ENCODE measurements at places on chromosomes 1 and 21.

DNA sequence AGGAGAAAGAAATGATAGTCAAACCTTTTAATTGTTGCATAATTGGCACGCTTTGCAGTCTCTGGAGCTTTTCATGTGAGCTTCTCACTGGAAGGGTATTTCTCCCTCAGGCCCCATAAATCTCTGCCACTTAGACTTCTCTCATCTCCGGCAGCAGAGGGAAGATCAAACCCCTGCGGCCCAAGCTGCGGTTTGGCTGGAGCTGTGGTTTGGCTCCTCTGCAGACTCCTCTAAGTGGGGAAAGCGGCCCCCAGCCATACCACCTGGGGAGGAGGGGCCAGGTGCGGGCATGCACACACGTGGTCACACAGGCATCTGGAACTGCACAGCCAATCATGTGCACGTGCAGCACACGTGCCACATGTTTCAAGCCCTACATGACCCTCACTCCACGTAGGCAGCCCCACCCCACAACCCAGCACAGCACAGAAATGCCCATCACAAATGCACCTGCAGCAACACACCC lies 58.3 kb downstream of the UBE2T start:
- no peak for DNase-seq

DNA sequence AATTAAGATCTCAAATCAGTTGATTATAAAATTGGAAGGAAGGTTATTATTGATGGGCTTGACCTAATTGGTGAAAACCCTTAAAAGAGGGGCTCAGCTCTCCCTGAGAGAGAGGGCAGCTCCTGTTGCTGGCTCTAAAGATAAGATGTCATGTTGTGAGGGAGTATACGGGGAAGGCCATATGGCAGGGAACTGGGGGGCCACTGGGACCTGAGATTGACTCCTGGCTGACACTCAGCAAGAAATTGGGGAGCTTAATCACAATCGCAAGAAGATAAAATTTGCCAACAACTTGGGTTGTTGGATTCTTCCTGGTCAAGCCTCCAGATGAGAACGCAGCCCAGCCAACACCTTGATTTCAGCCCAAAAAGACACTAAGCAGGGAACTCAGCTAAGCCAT lies 69.7 kb upstream of the KCNJ6 start:
- DNase-seq: no peak

DNA sequence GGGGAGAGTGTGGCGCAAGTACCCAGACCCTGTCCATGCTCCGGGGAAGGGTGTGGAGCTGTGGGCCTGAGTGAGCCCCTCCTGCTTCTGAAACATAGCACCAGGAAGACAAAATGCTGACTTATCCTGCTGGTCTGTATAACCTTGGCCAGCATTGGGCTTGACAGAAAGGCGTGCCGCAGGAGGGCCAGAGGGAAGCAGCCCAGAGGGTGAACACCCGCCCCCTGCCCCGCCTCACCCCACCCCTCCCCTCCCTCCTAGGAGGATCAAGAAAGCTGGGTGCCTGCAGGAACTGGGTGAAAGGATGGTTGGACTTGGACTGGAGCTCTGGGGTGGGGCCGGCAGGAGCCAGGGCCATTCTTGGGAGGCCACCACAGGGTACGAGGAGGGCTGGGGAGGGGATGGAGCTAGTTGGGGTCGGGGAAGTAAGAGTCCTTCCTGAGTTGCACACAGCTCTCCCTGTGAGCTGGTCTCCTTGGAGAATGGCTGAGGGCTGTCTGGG lies 27.1 kb downstream of the PTPRF start:
- DNase-seq: no peak

DNA sequence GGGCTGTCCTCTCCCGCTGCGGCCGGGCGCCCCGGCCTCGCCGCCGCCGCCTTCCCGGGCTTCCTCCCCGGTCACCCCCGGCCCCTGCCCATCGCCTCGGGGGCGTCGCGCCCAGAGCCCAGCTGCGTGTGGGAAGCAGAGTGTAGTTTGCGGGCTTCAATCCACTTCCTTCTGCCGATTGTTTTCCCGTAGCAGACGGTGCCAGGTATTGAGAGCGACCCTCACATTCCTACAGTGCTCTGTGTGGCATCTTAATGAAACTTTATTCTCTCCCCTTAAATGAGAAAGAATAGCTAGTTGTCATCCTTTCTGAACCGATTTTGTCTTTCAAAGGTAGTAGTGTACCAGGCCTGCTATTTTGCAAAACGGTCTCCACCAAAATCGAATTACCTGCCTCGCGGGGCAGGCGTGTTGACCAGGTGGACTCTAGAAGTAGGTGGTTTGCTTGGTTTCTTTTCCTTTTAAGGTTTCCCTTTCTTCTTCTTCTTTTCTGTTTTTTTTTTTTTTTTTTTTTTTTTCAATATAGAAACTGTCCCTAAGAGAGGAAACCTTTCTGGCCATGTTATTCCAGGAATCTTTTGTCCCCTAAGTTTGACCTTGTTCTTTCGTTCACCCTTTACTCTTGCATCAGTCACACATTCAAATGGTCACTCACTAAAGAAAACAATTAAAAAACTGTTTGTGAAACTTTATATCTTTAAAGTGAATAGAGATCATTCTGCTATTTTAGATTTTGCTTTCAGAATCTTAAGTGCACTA lies 881 bp downstream of the USP25 start:
- no peak for DNase-seq

- DNase-seq: no peak
Observed at GRCh38 chr1:21955501-21956281, 18.6 kb upstream of the HSPG2 start.

- no peak for DNase-seq
Observed at GRCh38 chr21:46610018-46610701, 5.3 kb upstream of the S100B start.

DNA sequence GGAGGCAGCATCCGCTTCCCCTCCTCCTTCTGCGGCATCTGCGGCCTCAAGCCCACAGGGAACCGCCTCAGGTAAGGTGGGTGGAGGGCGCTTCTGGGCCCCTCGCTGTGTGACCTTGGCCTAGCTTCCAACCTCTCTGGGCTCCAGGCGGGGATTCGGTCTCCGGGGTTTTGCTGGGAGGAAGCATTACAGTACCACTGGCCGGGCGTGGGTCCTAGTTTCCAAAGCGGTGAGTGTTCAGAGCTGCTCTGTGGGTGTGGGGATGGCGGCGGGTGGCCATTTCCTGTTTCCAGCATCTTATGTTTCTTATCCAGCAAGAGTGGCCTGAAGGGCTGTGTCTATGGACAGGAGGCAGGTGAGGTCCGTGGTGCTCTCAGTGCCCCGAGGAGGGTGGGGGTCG lies 11.6 kb downstream of the FAAH start:
- no peak for DNase-seq

Measured in stimulated activated CD8-positive, alpha-beta memory T cell treated with anti-CD3 and anti-CD28 coated beads, Interleukin-15, amount 100 ng/mL, for 4 hours (primary cell).